ENCODE measurements at places on chromosomes 7 and 10.

DNA sequence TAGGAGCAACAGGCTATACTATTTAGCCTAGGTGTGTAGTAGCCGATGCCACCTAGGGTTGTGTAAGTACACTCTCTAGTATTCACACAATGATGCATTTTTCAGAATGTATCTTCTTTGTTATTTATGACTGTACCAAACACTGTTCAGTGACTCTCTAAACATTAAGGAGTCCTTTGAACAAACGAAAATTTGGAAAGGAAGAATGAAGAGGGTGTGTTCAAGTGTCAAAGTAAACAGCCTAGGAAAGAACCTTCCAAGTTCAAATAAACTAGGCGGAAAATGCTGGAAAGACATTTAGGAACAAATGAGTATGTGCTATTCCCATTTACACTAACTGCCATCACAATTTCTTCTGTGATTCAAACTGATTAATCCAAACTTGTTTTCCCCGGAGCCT, 142.4 kb downstream of the CHCHD3 start:
- DNase-seq, result no peak

- DNase-seq, result no peak
Measured at GRCh38 chr10:43160921-43161255, 22.6 kb downstream of the CSGALNACT2 start.

DNA sequence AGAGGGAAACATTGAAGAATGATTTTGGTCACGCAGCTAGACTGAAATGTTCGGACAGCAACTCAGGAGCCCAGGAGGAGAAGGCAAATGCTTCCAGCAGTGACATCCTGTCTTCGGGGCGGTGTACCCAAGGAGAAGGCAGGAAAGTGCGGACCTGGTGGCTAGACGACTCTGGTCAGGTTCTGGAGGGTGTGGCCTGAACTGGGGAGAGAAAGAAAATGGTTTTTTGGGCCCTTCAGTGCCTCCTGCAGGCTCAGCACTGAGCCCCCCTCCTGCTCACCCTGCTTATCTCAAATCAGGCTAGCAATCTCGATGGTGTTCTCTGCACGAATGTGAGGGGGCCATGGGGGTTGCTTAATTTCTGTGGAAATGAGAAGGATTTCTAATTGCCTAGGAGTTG, 26.7 kb upstream of the TARP start:
- DNase-seq, result no peak

GRCh38 chr10:96721207-96721572, 876 bp upstream of the PIK3AP1 start:
- DNase-seq, result no peak

- no peak for DNase-seq
Measured at GRCh38 chr10:130213286-130214080, 77.3 kb downstream of the GLRX3 start.

- DNase-seq, result no peak
Measured at GRCh38 chr10:69738071-69738470, 63.6 kb upstream of the COL13A1 start.

DNA sequence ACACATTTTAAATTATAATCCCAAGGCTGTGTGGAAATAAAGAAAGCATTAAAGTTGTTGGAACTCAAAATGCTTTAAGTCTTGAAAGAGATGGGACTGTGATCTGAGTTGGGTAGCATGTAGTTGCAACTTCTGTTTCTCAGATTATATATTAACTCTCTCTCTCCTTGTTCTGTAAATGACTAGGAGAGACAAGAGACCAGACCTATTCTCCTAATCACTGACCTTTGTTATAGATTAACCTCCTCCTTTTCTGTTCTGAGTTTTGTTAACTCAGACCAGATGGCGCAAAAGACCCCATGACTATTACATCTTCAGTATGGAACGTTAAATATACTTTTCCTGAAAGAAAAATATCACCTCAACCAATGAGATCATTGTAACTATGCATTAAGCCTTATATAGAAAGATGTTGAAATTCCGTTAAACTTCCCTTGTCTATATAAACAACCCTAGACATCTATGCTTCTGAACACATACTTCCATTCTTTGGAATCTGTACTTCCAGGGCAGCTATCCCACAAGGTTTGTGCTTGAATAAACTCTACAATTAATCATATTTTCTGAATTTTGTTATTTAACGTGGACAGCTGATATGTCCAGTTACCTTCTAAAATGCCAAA, 143.5 kb upstream of the TRIM24 start:
- no peak for DNase-seq

GRCh38 chr7:18384491-18385143, 110.9 kb upstream of the HDAC9 start:
- no peak for DNase-seq

- no peak for DNase-seq
Measured at GRCh38 chr10:79378647-79379511, 31.6 kb downstream of the PPIF start.

DNA sequence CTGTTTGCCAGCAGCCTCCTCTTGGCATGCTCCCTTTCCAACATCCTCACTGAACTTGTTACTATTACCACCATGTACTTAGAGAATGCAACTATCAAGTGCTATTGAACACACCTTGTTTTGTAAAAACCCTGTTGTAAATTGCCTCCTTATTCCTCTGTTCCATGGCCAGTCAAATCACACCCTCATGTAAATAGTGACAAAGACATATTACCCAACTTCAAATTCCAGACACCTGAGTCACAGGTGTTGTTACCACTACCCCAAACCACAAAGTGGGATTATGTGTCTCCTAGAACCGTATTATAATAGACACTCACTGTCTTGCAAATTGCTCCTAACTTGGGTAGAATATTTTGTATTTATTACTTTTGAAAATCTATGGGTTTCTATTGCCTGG, 263.2 kb upstream of the C7orf33 start:
- DNase-seq, result no peak

GRCh38 chr10:26952094-26952493, 91.3 kb upstream of the ABI1 start:
- DNase-seq, result no peak

- DNase-seq, result no peak
Measured at GRCh38 chr7:481219-481930, 38.3 kb downstream of the PDGFA start.

DNA sequence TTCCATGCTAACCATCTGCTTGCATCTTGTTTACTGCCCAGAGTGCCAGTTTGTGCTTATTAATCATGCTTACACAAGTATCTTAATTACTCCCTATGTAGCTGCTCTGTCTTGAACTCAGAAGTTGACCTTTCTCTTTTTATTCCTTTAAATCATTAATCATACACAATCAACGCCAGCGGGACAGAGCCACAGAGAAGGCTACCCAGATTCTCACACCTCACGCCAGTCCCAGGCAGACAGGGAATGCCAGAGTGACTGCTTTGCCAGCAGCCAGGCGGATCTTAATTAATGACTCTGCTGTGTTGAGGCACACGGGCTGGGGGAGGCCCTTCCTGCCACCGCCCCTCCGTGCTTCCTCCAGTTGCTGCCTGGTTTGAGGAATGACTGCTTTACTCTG, 229.4 kb downstream of the LRMDA start:
- DNase-seq, result no peak

DNA sequence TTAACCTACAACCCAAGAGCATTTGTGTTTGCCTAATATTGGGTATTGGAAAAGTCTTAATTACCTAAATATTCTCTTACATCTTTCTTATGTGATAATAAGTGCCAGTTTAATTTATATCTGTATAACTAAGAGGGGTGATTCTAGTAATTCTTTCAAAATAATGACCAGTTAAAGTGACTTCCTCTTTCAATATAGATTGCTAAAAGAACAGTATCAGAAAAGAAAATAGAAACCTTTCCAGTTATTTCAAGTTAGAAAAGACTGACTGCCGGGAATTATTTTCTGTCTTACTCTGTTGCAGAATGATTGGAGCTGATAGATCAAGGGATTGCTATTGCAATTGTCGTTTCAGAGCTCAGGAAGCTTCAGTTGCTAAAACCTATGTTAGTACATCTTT, 525.0 kb upstream of the SEMA3D start:
- DNase-seq, result no peak

DNA sequence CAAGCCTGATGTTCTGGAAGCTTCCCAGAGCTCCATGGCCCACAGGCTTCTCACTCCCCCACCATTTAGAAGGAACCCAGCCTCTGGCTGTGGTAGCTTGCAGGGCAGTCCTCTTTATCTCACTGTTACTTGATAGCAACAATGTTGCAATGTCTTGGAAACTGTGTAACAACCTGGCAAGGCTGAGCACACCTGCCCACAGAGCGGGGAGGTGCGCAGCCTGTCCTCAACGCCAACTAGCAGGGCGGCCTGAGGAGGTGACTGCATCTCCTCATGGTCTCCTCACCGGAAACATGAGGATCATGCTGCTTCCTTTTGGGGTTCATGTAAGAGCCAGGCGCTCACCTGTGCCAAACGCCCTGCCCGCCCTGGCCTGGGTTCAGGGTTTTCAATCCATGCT, 43.7 kb upstream of the INSIG1 start:
- DNase-seq, result no peak

- no peak for DNase-seq
Measured at GRCh38 chr10:133614830-133615580, 11.6 kb downstream of the FRG2B start.

- no peak for DNase-seq
Measured at GRCh38 chr7:25522727-25523126, 294.4 kb upstream of the NPVF start.

DNA sequence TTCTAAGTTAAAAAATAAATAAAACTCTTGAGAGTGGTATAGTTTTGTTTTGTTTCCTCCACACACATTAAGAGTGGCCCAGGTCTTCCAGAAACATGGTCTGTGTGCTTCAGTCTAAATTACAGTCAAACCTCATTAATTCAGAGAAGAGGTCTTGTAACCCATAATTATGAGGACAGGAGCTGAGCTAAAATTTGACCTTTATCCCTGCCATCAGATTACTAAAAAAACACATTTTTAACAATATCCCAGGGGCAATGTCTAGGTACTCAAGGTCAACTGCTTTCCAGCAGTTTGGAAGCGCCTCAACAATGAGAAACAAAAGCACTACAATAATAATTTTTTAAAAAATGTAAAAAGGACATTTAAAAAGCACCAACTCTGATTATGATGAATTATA, 184.1 kb upstream of the PFKP start:
- no peak for DNase-seq

DNA sequence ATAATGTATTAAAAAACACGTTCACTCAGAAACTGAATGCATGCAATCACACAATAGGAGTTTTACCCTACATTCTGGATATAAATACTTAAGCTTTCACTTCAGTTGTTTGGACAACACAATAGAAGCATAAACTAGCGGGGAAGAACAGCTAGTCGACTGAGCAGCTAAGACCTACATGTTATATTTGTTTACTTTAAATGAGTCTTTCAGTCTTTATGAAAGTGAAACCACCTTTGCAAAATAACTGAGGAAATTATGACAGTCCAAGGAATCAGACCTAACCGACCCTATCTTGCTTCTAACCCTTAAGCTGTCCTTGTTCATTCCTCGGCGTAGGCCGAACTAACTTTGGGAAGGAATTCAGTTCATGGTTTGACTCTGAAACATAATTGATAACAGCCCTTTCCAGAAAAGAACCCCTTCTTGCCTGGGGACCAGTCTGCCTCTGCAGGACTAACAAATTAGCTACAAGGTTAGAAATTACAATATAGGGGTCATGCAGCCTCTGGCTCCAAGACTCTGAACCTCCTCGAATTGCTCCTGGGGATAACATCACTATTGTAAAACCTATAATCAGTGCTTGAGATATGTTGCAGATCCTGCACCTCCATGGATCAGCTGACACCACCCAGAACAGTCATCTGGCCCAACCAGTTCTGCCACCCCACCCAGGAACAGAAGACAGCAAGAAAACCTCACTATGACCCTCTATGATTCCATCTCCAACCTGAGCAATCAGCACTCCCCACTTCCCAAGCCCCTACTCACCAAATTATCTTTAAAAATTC, 185.1 kb upstream of the KLF6 start:
- no peak for DNase-seq

- DNase-seq, result no peak
Measured at GRCh38 chr10:128000471-128001362, 93.8 kb downstream of the PTPRE start.

DNA sequence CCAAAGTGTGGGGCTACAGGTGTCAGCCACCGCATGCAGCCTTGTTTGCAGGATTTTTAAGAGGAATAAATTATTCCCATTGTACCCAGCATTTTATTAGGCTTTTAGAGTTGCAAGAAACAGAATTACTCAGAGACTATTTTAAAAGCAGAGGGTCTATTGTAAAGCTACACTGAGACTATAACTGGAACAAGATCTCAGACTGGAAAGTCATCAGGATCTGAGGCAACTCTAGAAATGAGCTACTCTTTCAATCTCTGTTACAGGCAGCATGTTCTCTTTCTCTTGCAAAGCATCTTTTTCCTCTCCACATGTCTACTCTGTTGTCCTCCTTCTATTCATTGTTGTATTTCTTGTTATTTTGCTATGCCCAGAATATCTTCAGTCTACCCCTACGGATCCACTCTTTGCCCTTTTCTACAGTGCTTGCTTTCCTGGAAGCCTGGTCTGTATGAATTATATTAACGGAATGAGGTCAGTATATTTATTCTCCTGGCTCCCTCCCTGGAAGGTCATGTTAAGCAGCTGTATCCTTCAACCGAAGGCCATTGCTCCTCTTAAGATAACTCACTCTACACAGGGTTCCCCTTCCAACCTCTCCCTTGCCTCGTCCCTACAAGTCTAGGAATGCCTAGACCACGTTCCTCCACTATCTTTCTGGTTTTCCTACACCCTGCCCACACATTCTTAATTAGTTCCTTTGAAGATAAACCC, 27.7 kb upstream of the MICU1 start:
- no peak for DNase-seq

GRCh38 chr7:96959135-96959534, 46.2 kb upstream of the DLX6 start:
- DNase-seq, result no peak

GRCh38 chr7:461117-461452, 58.6 kb downstream of the PDGFA start:
- DNase-seq, result no peak

DNA sequence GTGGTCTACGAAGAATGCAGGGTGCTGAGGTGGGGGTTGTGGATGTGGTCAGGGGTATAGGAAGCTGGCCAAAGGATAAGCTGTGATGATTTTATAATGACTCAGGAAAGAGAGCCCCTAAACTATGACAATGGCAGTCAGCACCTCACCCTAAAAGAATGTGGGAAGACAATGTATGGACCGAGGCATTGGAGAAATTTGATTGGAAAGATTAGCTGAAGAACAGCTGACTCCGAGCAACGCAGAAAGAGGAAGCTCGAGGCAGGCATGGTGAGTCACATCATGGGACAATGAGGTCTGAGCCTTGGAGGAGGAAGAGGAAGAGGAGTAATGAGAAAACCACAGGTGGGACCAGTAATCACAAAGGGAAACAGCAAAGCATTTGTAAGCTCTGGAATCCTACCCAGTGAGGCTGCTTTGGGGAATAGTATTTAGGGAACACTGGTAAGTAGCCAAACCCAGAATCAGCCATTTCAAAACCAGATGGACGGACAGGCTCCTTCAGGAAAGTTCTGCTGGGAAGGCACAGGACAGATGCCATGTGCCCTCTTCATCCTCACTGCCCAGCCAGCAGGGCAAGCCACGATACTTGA, 295.4 kb downstream of the PRPF18 start:
- peak; percentile 71 for DNase-seq

- DNase-seq, result no peak
Measured at GRCh38 chr10:11397980-11398580, 213.4 kb downstream of the USP6NL start.

- no peak for DNase-seq
Measured at GRCh38 chr10:110850099-110850498, 21.6 kb upstream of the PDCD4 start.

GRCh38 chr7:39686261-39686924, 63.0 kb downstream of the RALA start:
- peak; percentile 53 for DNase-seq

GRCh38 chr7:85612514-85612913, 425.7 kb upstream of the SEMA3D start:
- no peak for DNase-seq

GRCh38 chr10:21826725-21827124, 176.8 kb downstream of the DNAJC1 start:
- no peak for DNase-seq

Data from AG09309 (cell line).